Mesendoderm (in vitro differentiated cells): ENCODE measurements at places on chromosomes 2 and 18.

DNA sequence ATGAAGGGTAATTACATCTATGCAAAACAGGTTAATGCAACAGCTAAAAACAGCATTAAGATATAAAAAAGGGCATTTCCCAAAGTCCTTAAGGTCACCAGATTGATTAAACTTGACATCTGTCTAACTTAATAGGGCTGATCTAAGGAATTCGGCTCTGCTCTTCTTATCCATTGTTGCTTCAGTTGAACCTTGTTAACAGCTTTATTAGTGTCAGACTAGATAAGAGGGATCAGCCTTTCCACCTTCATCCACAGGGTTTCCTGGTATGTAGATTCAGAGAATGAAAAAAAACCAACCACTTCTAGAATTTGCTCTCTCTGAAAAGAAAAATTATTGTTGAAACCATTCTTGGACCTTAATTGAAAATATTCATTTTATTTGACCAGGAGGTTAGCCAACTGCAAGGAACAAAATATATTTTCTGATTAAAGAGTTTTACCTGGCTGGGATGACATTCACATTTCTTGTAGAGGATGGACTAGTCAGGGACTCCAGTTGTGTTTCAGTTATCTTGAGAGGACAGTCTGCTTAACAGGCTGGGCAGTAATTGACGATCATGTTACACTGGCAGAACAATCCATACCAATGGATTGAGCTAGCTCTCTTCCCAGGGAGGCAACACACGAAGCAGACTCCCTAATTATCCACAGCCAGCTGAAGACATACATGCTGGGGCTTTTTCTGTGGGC, 357.4 kb upstream of the ACVR2A start:
- DNase-seq, result peak; percentile 96

DNA sequence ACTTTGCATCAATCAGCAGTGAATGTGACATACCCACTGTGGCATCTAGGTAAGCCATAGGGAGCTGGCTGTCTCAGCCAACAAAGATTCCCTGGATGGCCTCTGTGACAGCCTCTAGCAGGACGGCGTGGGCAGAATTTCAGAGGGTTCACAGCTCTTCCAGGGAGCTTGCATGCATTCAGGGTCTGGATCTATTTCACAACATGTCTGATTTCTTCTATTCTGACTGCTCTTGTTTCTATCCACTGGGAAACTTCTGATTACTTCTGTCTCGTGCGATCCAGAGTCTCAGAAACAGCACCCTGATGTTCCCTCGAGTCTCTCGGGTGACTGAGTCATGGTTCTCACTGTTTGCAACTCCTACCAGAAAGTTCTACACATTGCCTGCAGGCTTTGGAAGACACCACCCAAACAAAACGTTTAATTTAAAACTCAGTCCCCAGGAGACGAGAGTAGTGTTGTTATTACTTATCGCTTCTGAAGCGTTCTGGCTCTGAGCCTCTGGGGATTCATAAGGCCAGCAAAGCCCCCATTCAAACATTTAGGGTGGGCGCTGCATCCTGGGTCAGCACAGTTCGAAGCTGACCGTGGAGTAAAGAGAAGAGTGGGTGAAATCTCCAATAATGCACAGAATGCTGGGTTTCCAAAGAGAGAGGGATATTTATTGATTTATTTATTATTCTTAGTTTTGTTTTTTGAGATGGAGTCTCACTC, 41.9 kb upstream of the ODC1 start:
- DNase-seq, result peak; percentile 27

GRCh38 chr2:176473177-176473576, 203.9 kb downstream of the MTX2 start:
- no peak for DNase-seq

DNA sequence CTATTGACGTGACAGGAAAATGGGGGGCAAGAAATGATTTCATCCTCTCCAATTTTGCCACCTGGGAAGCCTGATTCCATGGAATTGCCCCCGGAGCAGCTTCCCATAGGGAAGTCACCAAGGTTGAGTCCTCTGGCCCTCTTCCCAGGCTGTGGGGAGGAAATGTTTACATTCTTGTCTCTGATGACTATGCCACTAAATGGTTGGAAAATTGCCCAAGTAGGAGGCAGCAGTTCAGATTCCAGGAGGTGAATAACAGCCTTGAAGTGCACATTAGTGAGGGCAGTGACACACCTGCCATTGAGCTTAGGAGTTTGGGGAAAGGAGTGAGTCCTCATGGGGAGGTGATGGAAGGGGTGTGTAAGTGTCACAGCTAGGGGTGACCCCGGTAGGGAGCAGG, 449.2 kb upstream of the DCC start:
- no peak for DNase-seq

DNA sequence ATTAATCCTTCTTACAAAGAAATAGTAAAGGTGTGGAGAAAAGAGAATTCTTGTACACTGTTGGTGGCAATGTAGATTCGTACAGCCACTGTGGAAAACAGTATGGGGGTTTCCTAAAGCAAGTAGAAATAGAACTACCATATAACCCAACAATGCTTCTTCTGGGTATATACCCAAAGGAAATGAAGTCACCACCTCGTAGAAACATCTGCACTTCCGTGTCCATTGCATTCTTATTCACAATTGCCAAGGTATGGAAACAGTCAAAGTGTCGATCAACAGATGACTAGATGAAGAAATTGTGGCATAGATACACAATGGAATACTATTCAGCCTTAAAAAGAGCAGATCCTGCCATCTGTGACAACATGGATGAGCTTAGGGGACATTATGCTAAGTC, 93.4 kb upstream of the TGIF1 start:
- DNase-seq, result no peak
